ENCODE measurements at places on chromosomes 1 and 21.

GRCh38 chr1:180462102-180462501, 40.3 kb downstream of the ACBD6 start:
- DNase-seq, result no peak

DNA sequence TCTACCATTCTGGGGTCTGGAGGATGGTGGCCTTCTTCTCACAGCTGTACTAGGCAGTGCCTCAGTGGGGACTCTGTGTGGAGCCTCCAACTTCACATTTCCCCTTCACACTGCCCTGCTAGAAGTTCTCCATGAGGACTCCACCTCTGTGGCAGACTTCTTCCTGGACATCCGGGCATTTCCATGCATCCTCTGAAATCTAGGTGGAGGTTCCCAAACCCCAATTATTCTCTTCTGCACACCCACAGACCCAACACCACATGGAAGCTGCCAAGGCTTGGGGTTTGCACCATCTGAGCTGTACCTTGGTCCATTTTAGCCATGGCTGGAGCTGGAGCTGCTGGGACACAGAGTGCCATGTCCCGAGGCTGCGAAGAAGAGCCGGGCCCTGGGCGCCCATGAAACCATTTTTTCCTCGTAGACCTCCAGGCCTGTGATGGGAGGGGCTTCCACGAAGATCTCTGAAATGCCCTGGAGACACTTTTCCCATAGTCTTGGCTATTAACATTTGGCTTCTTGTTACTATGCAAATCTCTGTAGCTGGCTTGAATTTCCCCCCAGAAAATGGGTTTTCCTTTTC, 170.5 kb downstream of the FOXD2 start:
- no peak for DNase-seq

DNA sequence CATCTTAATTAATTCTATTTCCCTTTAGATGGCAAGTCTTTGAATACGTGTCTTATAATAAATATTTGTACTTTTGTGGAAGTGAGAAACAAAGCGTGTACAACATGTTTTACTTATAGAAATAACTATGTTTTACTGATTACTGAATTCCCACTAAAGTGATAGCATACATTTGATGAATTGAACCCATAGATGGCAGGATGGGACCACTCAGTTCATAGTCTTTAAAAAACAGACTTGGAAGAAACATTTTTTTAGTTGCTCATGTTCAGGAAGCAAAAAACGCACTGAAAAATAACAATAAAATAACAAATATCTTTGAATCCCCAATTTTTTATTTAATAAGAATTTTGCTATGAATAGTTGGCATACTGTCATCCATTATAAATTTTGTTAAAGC, 507.1 kb upstream of the ZRANB2 start:
- no peak for DNase-seq

DNA sequence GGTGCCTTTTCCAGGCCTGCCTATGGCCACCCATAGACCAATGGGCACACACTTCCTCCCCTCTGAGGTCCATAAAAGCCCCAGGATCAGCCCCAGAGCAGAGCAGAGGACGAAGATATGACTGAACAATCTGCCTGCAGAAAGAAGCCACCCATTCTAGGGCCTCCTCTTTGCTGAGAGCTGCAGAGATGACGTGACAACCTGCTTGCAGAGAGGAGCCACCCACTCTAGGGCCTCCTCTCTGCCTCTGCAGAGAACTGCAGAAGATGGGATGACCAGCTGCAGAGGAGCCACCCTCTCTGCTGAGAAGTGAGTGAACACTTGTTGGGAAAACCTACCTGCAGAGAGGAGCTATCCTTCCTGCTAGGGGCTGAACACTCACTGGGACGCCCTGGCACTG, 79.7 kb downstream of the SCMH1 start:
- no peak for DNase-seq

- DNase-seq, result peak; percentile 37
Measured at GRCh38 chr1:16082283-16083038, 9.0 kb upstream of the FAM131C start.

- no peak for DNase-seq
Measured at GRCh38 chr1:31669786-31670592, 25.3 kb upstream of the PEF1 start.

DNA sequence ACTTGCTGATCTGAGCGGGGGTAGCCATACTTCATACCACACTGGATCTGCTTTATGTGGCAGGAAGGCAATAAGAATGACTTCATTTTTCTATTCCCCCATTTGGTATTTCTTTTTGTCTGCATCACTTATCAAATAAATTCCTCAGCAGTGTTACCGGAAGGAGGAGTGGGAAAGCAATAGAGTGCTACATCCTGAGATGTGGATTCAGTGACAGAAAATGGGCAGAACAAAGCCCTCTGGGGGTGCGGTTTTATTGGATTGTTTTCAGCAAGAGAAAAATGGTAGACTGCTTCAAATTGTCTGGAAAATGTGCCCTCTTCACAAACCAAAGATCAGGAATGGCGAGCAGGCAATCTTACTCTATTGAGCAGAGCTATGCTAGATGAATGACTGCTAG, 751.9 kb upstream of the NEGR1 start:
- DNase-seq, result no peak

- no peak for DNase-seq
Measured at GRCh38 chr1:167344112-167344511, 123.4 kb downstream of the POU2F1 start.

DNA sequence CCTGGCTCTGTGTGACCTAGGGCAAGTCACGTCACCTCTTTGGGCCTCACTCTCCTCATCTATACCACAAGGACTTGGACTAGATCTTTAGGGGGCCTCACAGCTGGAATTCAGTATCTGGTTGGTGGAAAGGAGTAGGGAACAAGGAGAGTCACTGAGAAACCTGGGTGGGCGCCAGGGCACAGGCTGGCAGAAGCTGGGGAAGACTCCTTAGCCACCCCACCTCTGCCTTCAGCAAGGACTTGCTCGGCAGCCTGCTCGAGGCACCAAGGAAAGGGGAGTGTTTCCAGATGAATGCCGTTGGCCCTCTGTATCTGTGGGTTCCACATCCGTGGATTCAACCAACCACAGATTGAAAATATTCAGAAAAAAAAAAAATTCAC, 1.2 kb upstream of the OPTC start:
- DNase-seq, result no peak

- no peak for DNase-seq
Measured at GRCh38 chr1:230807029-230807428, 59.8 kb downstream of the CAPN9 start.

GRCh38 chr1:57655161-57655560, 231.3 kb upstream of the DAB1 start:
- no peak for DNase-seq

- no peak for DNase-seq
Measured at GRCh38 chr1:236545621-236546169, 21.9 kb downstream of the LGALS8 start.

DNA sequence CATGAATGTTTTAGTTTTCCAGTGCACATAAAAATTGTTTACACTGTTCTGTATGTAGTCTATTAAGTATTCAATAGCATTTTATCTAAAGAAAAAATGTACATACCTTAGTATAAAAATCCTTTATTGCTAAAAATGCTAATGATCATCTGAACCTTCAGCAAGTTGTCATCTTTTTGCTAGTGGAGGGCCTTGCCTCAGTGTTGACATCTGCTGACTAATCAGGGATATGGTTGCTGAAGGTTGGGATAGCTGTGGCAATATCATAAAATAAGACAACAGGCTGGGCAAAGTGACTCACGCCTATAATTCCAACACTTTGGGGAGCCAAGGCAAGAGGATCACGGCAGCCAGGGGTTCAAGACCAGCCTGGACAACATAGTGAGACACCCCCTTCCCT, 9.0 kb downstream of the DYNLT5 start:
- DNase-seq, result no peak

- DNase-seq, result no peak
Measured at GRCh38 chr1:194225821-194226220, 1039.4 kb upstream of the B3GALT2 start.

DNA sequence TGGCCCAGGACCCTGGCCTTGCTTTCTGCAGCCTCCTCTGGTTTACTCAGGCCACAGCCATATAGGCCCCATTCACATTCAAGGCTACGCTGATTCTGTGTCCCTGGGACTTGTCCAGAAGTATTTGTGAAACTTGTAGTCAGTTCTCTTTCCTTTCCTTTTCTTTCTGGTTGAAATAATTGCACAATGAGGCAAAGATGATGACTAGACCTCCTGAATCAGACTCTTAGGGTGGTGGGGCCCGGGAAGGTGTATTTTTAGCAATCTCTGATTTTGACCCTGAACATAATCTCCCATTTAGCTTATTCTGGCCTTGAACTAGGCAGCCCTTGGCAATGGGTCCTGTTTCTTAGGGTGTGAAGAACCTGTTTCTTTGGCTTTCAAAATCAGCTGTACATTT, 39.9 kb downstream of the STUM start:
- DNase-seq, result no peak

GRCh38 chr21:38938343-38938742, 132.6 kb downstream of the ETS2 start:
- DNase-seq, result no peak

DNA sequence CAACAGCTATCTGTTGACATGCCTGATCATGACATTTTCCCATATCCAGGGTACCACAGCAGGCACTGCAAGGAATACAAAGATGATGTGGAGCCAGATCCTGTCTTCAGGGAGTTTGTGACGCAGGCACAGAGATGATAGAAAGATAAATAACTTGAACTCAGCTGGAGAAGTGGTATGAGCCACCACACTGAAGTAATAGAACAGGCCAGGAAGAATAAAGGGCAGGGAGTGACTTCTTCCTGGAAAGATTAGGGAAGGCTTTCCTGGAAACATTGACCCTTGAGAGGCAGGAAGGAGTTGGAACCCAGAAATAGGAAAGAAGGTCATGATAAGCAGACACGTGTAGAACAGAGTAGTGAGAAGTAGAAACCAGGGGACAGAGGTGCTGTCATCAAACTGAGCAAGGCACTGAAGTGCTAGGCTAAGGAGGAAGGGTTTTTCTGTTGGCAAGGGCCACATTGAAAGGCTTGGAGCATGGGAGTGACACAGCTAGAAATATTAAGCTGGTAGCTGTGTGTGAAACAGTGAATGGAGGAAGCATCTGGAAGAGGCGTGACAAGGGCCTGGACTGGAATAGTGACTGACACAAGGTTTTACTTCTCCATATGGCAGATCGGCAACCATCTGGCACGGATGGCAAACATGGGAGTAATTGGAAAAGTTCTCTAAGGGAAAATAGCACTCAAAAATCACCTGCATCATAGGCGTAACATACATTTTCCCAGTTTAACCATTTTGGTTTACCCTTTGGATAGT, 68.4 kb downstream of the AK5 start:
- DNase-seq, result no peak

- no peak for DNase-seq
Measured at GRCh38 chr1:33357099-33357498, 36.2 kb upstream of the A3GALT2 start.

DNA sequence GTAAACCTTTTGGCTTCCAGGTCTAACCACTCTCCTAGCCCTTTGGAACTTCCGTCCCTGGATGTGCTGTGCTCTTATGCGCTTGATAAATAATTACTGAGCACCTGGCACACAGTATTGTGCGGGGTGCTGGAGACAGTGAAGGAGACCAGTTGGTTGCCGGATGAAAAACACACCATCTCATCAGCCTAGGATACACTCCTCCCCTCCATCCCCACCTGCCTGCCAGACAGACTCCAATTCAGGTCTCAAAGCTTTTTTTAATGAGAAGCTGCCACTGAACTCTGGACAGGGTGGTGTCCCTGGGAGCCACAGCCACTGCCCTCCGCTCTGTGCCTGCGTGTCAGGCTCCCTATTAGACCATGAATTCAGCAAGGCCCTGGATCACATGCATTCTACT, 9.2 kb downstream of the GNB1 start:
- no peak for DNase-seq

DNA sequence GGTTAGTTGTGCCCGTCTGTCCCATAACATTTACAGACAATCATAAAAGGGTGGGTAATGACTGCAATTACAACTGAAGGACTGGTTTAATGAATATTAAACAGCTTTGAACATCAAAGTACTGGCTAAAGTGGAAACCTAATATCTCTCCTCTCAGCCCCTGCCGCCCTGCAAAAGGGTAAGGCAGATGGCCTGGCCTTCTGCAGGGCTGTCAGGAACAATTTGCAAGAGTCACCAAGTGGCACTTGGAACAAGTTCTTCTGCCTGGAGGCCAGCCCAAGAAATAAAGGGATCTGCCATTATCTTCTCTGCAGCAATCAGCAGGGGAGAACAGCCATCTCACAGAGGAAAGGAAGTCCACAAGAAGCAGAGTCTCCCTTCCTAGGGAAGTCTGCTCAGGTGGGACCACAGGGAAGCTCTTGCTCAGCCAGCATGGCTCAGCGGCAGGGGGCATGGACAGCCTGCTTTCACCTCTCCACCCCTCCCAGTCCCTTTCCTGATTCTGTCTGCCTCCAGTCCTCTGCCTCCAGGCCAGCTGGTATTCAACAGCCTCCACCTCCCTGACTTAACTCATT, 96.1 kb downstream of the TRABD2B start:
- DNase-seq, result no peak

DNA sequence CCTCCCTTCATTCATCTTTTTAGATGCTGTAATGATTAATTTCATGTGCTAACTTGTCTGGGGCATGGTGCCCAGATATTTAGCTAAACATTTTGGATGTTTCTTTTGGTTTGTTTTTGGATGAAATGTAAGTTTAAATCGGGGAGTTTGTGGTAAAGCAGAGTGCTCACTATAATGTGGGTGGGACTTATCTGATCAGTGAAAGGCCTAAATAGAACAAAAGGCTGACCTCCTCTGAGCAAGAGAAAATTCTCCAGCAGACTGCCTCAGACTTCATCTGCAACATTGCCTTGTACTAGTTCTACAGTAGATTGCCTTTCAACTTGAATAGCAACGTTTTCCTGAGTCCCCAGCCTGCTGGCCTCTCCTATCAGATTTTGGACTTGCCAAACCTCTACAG, 183.6 kb downstream of the S1PR1 start:
- DNase-seq, result no peak

DNA sequence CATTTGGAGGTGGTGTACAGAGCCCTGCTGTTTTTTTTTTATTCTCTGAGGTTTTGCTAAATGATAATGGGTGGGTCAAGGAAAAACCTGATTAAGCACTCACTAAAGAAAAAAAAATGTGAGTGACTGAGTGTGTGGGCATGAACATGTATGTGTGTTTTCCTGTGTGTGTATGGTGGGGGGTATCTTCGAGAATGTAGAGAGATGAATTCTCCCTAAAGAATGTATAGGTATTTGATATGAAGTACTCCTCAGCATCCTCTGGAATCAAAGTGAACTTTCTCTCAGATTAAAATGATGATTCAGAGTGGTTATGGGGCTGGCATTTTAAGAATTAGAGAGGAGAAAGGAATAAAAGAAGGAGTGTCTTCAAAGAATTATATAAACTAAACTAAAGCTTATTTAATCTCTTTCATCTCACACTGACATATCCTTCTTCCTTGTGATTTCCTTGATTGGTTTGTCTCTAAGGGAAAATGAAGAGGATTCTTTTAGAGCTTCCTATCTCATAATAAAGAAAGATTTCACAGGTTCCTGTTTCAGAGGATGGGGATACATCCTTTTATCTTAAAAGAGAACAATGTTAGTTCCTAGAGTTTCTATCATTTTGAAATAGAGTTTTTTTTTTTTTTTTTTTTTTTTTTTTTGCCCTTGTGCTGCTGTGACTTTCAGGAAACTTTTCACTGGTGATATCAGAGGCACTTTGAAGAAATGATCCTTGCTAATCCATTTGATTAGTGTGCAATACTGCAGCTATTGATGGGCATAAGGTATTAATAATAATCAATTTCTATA, 23.9 kb downstream of the S1PR1 start:
- no peak for DNase-seq

- DNase-seq, result no peak
Measured at GRCh38 chr1:89363196-89363595, 663 bp upstream of the GBP6 start.

- no peak for DNase-seq
Measured at GRCh38 chr1:41485605-41486004, 1.1 kb upstream of the EDN2 start.

- DNase-seq, result no peak
Measured at GRCh38 chr1:233379869-233380438, 52.4 kb downstream of the MAP3K21 start.
